ENCODE measurements at places on chromosomes 5 and 9. TPM values are rescaled to one million over a fixed set of nuclear protein-coding genes. Genes with fewer than 3 reads are reported as not detected.

Gene CHSY3
- total RNA-seq, result 0.46 TPM

Gene FIBCD1
- total RNA-seq, result not detected

Gene RLN2
- 1.9 TPM for total RNA-seq

Gene SARDH
- total RNA-seq, result 0.37 TPM

Gene KCNN2
- not detected for total RNA-seq

Gene POLR3G
- total RNA-seq, result 4.5 TPM

Gene HRCT1
- total RNA-seq, result not detected

Gene NTRK2
- total RNA-seq, result not detected

Gene SEMA5A
- 27.4 TPM for total RNA-seq

Gene SPRY4
- 8.3 TPM for total RNA-seq

Gene INSL6
- total RNA-seq, result not detected

Gene PIK3R1
- total RNA-seq, result 54.6 TPM

Gene SLC34A1
- total RNA-seq, result not detected

Gene GAPT
- not detected for total RNA-seq

DNA sequence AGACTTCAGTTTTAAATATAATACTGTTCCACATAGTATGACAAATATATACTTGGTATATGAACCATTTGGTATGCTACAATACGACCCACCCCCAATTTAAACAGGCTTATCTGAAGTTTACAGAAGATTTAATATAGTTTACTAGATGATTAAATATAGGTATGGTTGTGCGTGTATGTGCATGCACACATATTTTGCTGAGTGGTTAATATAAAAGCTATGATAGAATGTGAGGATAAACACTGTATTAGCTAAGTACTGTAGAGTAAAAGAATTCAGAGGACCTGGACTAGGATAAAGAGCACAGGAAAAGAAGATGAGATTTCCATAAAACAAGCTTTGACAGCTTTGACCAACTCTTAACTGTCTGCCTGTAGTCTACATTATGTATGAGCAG is 356.7 kb downstream of the PDE4D start:
- no peak for DNase-seq

DNA sequence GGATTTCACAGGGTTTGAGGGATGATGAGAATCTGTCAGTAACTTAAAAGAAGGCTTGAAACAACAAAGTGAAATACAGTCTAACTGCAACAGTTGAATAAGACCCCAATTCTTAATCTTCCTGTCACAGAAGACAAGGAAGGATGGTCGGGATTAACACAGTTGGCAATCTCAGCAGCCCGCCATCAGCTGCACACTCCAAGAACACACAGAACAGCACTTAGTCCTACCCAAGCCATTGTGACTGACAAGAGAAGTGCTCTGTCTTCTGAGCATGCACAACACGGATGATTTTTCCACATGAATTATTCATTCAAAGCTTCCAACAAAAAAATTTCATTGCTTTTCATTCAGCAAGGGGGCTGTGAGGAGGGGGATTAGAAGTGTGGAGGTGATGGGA is 576.1 kb downstream of the TLE4 start:
- no peak for DNase-seq

- DNase-seq, result no peak
These were observed 592.5 kb downstream of the CCDC171 start for GRCh38 chr9:16145196-16145950.

DNA sequence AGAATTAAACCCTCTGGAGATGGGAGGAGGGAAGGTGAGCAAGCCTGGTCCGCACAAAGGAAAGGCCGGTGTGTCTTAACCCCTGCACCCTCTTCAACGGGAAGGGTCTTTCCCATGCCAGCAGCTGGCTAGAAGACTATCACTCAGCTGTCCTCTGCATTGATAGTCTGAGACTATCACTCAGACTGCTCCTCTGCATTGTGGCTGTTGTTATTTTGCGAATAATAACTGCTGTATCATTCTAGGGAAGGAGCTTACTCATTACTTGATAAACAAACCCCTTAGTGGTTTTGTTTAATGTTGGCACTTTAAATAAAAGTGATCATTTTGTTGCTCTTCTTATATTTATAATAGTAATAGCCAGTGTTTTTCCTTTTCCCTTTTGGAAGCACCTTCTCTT is 8.1 kb downstream of the TRIP13 start:
- no peak for DNase-seq

DNA sequence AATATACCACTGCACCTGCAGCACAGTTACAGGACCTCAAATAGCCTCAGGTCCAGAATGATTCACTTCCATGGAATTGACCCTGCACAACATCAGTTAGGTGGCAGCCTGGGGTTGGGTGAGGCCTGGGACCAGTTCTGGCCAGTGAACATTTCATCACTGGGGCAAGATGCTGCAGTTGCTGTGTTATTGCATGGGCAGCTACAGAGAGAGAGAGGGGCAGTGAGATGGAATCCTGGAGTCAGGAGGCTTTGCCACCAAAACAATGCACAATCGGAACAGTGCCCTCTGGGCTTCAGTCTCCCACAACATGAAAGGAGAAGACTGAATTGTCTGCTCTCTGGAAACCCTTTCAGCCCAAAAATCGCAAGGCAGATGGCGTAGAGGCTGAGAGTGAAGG is 51.8 kb downstream of the SH3TC2 start:
- DNase-seq, result no peak

DNA sequence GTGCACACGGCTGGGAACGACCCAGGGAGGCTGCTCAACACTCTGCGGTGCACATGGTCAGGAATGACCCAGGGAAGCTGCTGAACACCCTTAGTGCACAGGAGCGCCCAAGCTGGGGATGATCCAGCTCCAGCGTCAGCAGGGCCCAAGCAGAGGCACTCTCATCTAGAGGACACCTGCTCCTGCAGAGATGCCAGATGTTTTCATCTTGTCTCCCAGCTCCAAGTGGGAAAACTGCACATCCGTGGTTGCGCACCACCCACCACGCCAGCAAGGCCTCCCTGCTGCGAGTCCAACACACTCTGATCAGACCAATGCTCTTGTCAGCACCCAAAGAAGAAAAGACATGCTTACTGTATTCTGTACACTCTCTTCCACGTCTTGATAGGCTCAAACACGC is 34.1 kb downstream of the UBE2QL1 start:
- no peak for DNase-seq

GRCh38 chr5:39891376-39891775 is 466.6 kb upstream of the DAB2 start:
- DNase-seq, result no peak

DNA sequence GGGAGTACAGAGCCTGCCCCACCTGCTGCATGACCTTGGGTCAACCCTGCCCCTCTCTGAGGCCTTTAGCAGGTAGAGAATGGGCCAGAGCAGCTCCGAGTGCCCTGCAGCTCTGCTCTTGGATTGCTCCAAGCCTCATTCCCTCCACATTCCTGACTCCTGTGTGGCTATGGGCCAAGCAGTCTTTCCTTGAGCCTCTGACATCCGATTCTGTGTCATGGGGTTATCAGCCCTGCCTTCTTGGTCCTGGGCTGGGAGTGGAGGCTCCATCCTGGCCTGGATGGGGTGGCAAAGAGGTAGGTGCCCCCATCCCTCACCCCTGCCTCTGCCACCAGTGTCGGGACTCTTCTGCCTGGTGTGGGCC is 13.7 kb downstream of the FPGS start:
- no peak for DNase-seq

GRCh38 chr9:123652416-123652815 is 277.5 kb downstream of the DENND1A start:
- no peak for DNase-seq

GRCh38 chr9:78319197-78320029 is 22.5 kb downstream of the PSAT1 start:
- DNase-seq, result no peak

DNA sequence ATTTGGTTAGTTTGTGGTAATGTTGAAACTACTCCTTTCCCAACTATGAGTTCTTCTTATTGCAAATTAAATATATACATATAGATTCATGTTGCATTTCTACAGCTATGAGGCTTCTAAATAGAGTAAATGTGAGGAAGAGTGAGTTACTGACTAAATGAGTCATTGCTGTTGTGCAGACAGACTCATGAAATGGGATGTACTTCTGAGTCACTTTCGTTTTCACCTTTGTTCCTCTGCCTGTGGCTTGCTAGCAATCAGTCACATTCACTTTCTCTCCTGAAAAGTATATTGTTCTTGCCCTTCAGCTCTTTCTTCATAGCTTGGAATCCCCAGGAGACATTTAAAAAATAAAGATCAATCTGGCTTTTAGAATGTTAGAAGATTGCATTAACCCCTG is 295.5 kb upstream of the SMC2 start:
- DNase-seq, result no peak

GRCh38 chr5:93438124-93438523 is 142.9 kb downstream of the NR2F1-AS1 start:
- no peak for DNase-seq

DNA sequence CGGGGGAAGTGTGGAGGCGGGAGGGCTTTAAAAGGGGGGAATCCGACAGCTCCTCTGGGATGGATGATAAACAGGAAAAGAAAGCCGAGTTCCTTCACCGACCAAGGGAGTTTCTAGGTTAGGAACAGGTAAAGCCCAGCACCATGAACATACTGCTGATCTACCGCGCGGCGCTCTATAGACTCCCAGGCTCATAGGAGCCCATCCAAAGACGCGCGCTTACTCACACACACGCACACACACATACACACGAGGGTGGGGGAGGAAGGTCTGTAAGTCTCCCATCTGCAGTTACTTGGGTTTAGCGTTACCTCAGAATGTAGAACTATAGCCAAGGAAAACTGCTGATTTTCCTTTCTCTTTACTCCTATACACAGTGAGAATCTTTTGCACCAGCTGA is 2.6 kb upstream of the GABRB2 start:
- DNase-seq, result no peak

GRCh38 chr5:64977779-64978178 is 209.0 kb downstream of the CWC27 start:
- no peak for DNase-seq

- no peak for DNase-seq
These were observed 3.0 kb downstream of the ACTL7A start for GRCh38 chr9:108865037-108865436.

DNA sequence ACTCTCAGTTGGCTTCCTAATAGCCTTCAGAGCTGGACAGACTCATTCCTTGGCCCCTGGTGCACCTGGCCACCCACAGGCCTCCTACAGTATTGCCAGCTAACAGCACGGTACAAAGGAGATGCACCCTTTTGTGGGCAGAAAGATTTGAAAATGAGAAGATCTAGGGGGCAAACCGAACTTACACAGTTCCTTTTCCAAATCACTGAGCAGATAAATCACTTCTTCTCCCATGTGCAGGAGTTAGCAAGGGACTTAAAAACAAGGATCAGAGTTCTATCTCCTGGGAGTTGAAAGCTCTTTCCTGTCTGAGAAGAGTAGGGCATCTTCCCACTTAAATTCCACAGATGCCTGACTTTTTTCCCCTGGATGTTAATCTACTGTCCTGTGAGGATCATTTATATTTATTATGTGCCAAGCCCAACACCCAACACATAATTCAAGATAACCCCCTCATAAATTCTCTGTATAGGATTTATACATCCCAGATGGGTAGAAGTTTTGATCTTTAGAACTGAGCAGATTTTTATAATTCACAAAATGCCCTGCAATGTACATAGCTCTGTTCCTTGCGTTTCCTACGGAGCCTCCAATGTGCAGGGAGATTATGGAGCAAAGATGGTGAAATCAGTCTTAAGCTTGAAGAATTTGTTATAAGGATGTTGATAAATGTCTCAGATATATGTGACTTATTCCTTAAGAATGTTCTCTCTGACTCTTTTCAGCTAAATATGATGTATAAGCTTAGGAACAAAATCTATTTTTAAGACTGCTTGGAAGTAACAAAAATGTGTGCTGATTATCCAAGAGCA is 207.2 kb upstream of the DAPK1 start:
- DNase-seq, result peak; percentile 2

- no peak for DNase-seq
These were observed 987 bp upstream of the FOXI1 start for GRCh38 chr5:170104710-170105109.

GRCh38 chr5:54347221-54347865 is 37.0 kb upstream of the ARL15 start:
- DNase-seq, result no peak

- no peak for DNase-seq
These were observed 214.2 kb upstream of the ZNF462 start for GRCh38 chr9:106648799-106649198.

- DNase-seq, result no peak
These were observed 18.1 kb upstream of the ICE1 start for GRCh38 chr5:5404381-5404780.

DNA sequence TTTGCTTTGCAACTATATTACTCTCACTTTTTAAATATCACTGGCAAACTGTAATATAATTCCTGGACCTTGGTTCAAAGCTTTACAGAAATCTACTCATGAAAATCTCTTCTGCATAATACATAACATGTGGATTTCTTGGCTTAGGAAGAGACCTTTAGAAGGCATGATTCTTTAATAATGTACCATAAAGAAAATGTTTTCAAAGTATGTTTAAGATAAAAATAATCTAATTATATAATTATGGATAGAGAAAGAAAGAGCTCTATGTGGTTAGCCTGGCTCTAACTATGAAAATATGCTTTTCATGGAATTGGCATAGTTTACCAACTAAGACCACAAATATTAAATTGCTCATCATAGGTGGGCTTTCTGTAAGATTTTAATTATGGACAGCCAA is 817.8 kb downstream of the TLE1 start:
- no peak for DNase-seq

- no peak for DNase-seq
These were observed 488.6 kb downstream of the CSNK1G3 start for GRCh38 chr5:124000538-124000937.

DNA sequence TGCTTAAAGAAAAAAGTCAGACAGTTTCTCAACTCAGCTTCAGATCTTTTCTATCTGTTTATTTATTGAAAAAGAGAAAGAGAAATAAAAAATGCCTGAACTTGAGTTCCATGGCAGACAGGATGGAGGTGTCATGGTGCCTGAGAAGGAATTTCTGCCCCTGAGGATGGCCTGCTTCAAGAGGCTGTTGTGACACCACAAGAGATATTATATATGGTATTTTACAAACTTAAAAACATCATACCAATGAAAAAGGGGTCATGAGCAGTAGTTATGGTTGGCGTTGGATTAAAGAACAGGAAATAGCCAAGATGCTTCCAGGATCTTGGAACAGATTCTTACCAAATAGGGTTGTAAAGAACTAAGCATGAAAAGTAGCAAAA is 344.6 kb downstream of the GLIS3 start:
- DNase-seq, result no peak

DNA sequence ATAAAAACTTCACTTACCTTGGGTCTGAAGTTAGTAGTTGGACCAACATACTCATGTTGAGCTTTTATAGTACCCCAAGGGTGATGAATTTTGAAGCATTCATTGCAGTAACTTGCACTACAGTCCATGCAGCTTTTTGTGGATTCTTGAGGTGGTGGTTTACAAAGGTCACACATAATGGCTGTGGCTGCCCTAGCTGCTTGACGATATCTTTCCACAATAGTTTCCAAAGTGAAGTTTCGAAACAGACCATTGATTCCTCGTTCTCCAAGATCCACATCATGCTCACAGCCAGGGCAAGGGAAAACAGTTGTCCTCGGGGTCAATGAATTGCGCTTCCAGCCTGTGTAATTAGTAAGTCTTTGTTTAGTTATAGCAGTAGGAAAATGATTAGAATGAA is 22.7 kb downstream of the TRIM36 start:
- no peak for DNase-seq

- no peak for DNase-seq
These were observed 4.7 kb downstream of the EGFL7 start for GRCh38 chr9:136667214-136667939.

Data from Caco-2 (cell line).